ENCODE measurements at places on chromosomes 3 and 15.

DNA sequence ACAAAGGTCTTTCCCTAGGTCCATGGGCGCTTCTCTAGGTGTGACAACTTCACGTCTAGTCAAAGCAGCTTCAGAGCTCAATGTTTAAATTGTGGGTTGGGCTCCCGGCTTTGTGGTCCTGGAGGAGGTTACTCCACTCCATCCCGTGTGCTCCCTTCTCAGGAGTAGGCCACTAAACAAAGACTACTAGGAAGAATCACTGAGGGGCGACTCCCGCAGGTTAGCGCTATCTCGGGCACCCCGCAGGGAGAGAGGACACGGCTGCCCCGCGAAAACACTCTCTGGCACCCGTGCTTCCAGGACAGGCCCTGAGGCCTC, 500 bp downstream of the PARP6 start:
- no peak for DNase-seq

- DNase-seq, result no peak
These were observed 41.7 kb downstream of the APH1B start for GRCh38 chr15:63319065-63319464.

DNA sequence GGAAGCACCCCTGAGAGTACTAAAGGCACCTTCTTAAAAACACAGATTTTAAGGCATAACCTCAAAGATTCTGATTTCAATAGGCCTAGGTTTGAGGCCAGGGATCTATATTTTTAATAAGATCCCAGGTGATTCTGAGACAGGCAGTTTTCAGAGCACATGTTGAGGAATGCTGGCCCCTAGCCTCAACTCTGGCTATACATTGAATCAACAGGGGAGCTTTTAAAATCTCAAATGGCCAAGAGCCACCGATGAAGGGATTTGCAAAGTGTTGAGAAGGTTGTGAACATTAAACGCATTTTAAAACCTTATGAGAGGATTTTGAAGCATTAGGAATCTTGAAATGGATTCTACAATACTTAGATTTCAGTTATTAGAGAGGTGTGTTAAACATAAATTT, 268.8 kb upstream of the ARHGEF26 start:
- no peak for DNase-seq

- no peak for DNase-seq
These were observed 329.0 kb upstream of the AZI2 start for GRCh38 chr3:28677581-28677980.

DNA sequence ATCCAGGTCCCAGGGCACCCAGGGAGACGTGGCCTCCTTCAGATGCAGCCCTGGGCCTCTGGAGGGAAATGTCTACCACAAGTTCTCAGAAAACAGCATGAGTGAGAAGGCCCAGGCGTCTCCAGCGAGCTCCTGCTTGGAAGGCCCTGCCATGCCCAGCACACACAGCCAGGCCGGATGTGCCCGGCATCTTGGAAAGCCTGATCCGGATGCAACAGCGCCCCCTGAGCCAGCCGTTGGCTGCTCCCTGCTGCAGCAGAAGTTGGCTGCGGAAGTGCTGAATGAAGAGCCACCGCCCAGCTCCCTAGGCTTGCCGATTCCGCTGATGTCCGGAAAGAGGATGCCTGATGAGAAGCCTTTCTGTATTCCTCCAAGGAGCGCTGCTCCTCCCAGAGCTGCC, 856 bp downstream of the NPAP1 start:
- no peak for DNase-seq

- peak; percentile 24 for DNase-seq
These were observed 2.6 kb downstream of the TNIK start for GRCh38 chr3:171457607-171458061.

GRCh38 chr3:8052659-8053058, 449.0 kb upstream of the LMCD1 start:
- peak; percentile 12 for DNase-seq

- no peak for DNase-seq
These were observed 4.2 kb downstream of the SORD start for GRCh38 chr15:45027220-45027619.

DNA sequence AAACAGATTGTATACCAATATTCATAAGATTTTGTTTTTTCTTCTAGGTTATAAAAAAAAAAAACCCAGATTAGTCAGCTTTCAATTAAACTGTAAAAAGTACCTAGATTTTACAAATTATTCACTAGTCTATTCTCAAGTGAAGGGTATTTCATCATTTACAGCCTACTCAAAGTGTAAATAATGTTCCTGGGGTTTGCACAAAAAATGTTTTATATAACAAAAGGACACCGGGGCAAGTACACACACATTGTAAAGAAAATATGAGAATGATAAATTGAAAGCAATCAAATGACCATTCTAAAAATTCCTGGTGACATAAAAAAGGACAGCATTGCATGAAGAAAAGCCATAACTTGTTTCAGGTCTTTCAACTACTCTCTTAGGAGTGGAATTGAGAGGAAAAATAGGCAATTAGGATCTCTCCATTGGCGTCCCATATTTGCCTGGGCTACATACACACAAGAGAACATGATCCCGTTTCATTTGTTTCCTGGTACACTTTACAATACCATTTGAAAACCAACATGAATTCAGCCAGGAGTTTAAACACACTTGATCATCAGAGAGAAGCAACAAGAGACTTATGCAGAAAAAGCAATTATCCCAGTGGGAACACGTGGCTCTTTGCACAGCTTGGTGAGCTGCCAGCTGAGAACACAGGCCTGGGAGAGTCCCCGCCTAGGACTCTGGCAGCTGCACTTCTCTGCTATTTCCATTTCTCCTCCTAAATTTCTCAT, 1039.2 kb downstream of the ROBO1 start:
- DNase-seq, result peak; percentile 81

- DNase-seq, result peak; percentile 78
These were observed 321.5 kb upstream of the CTNNB1 start for GRCh38 chr3:40877631-40878463.

DNA sequence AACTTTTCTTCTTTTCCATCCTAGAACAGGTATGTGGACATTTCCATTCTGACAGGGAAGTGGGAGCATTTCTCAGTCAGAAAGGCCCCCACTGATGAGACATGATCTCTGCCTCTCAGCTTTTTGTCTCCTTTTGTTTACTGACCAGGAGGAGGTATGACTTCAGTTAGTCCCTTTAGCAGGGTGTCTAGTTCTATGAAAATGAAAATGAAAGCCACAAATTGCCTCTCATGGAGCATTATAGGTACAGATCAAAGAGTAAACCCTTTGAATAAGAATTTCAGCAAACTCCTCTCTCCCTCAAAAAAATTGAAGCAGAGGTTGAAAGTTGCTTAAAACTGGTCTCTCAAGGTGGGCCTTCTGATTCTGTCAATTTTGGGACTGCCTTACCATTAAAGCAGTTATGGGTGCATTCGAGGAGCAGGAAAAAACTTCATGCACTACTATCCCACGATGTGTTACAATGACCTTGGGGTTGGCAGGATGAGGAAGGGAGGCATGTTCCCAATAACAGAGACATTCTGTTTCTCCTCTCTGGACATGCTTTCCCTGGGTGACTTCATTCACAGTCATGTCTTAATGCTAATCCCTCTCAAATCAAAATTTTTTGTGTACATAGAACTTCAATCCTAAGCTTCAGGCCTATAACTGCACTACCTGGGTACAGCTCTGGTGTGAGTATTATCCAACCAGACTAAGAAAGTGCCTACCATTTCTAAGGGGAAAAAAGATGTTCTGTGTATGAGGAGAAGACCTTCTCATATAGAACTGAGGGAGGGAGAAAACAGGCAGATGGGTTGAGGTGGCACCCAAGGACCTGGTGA, 50.6 kb upstream of the TBC1D23 start:
- DNase-seq, result no peak

GRCh38 chr15:57319919-57320560, 56.3 kb upstream of the CGNL1 start:
- DNase-seq, result no peak

DNA sequence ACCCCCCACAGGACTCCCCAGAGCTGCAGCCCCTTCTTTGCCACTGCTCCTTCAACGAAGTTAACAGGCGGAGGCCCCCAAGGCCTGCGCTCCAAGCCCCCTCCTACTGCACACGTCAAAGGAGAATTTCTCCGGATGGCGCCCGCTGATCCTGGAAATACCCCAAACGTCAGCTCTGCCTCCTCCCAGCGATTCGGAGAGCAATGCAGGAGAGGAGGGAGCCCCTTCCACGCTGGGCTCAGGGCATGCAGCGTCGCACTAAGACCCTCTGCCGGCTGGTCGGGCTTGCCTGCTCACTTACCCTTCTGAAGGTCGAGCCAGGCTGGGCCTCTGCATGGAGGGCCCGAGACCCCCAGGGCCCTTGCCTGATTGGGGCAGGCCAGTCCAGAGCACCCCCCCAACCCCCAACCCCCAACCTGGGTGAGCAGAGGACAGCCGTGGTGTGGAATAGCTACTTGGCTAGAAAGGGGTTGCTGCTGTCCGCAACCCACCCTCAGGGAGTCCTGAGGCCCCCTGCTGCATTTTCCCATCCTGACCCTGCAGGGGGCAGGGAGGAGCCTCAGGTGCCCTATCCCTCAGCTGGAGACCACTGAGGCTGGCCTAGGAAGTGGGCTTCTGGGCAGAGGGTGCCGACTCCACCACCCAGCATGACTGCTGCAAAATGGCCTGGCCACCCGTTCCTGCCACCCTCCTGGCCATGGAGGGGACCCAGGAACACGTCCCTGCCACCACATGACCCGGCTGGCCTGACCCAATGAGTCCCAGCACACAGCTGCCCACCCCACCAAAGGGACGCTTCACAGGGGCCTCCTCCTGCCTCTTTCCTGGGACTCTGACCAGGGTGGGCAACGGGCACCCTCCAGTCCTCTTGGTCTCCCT, 976 bp downstream of the ATP2B2 start:
- no peak for DNase-seq
